Kidney tubule cell (primary cell): ENCODE measurements at places on chromosomes 4 and X.
A peak's percentile ranks its signal among the peaks of the same experiment; 100 is the strongest.

- DNase-seq, result peak; percentile 67
These were observed 306.1 kb upstream of the TAPT1 start for GRCh38 chr4:16532240-16532970.

GRCh38 chrX:136768469-136769084, 12.2 kb downstream of the ARHGEF6 start:
- DNase-seq, result peak; percentile 47

- DNase-seq, result no peak
These were observed 601 bp upstream of the FGFBP2 start for GRCh38 chr4:15963576-15963975.

DNA sequence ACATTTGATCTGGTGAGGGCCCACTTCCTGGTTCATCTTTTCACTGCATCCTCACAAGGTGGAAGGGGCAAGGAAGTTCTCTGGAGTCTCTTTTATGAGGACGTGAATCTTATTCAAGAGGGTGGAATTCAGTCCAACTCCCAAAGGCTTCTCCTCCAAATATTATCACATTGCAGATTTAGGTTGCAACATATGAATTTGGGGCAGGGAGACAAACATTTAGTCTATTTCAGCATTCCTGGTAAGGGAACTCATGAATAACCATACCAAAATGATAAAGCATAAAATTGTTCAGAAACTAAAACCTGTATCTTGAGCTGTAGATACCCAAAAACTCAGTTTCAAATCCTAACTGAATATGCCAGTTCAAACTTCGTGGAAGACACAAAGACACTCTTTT, 246.8 kb downstream of the QDPR start:
- no peak for DNase-seq

GRCh38 chrX:108537005-108537404, 97.4 kb downstream of the COL4A5 start:
- DNase-seq, result peak; percentile 47

GRCh38 chrX:15983034-15983433, 128.4 kb upstream of the AP1S2 start:
- DNase-seq, result no peak

GRCh38 chrX:31836479-31836878, 764.6 kb upstream of the FTHL17 start:
- DNase-seq, result peak; percentile 9

DNA sequence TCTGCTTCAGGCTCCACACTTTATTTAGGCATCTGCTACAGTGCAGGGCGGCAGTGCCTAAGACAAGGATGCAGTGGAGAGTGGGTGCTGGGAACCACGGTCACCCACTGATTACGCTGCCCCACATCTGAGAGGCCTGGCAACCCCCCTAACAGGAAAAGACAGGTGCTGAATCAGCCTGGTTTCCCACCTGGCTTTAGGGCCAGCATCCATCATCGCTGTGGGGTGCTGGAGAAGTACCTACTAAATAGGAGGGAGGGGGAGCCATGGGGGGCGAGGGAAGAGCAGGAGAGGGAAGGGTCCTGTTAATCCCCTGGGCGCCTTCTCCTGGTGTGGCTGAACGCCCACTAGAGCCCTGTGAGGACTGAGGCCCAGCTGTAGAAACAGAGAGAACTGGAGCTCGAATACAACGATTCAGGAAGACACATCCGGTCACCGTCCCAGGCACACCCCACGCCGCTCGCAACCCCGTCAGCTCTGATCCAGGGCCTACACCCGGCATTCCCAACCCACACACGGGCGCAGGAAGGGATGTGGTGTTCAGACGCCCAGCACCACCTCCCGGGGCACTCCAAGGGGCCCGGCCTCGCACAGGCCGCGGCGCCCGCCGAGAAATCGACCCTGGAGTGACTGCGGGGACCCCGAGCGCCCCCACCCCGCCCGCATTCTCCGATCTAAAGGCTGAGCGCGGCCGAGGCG, 554 bp downstream of the DCTD start:
- DNase-seq, result peak; percentile 73
